ENCODE measurements at places on chromosomes 12 and 14.

- DNase-seq = no peak
Measured at GRCh38 chr12:59973515-59973914, 377.7 kb downstream of the SLC16A7 start.

- DNase-seq = no peak
Measured at GRCh38 chr14:104676130-104676693, 13.2 kb upstream of the INF2 start.

DNA sequence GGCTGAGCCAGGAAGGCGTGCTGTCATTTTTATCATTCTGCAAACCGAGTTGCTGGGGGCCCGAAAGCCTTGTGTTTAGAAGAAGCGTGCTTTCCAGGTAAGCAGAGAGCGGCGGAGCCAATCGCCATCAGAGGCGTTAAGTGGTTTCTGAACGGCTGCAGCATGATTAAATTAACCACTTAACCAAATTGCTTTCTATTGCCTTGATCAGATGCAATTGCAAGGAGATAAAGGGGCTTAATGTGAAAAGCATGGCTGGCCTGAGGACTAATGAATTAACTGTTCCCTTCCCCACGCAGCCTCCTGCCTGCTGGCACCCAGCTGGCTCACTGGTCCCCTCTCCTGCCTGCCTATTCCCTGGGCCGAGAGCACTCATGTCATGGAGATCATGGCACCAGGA, 36.6 kb upstream of the CHGA start:
- DNase-seq = no peak

GRCh38 chr12:74021937-74022336, 515.7 kb upstream of the ATXN7L3B start:
- no peak for DNase-seq

- DNase-seq = no peak
Measured at GRCh38 chr12:45720069-45720468, 9.4 kb upstream of the ARID2 start.

- DNase-seq = no peak
Measured at GRCh38 chr12:100758083-100758482, 36.5 kb upstream of the ANO4 start.

DNA sequence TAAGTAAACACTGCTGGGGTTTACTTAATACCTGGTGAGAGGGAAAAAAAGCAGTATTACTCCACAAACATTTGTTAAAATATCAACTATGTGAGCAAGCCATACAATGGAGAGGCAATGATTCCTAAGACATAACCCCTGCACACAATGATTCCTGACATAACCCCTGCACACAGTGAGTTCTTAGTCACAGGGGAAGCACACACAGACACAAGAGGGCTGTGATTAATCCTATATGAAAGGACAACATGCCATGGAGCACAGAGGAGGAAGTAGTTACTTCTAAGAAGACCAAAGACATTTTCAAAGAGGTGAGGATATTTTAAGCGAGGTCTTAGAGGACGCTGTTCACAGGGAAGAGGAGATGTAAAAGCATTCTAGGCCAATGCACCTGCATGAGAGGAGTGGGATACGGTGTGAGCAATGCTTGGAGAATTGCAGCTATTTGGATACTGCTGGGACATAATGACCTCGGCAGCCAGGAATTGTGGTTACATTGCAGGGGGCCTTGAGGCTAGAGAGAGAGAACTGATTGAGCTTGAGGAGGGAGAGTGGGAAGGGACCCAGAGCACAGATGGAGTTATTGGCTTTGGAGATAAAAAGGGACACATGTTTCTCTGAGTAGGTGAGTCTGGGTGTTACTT, 211.9 kb downstream of the APAF1 start:
- DNase-seq = no peak

DNA sequence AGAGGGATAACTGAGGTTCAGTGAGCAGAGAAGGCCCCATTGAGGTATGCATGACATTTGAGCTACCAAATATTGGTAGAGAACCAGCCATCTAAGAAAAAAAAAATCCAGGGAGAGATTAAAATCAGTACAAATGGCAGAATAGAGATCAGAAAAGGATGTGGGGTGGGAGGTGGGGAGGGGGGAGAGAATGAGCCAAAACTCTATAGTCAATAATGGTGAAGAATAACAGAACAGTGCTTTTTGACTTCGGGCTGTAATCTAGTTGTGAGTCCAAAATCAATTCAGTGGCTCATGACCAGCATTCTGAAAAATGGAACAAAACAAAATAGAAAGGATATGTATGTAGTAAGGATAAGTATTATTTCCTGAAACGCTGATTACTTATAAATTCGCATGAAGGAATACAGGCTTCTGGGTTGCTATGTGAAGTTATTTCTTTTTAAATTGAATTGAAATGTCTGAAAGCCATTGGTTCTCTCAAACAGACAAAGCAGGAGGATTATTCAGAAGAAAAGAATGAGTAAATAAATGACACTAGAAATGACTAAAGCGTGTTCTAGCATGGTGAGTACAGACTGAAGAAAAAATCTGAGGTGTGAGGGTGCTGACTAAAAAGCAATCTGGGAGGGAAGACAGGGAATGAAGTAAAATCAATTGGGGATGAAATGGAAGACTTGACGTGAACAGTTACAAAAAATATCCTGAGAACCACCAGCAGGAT, 72.4 kb downstream of the ATP2B1 start:
- DNase-seq = no peak

GRCh38 chr12:104420868-104421267, 35.9 kb upstream of the CHST11 start:
- no peak for DNase-seq

DNA sequence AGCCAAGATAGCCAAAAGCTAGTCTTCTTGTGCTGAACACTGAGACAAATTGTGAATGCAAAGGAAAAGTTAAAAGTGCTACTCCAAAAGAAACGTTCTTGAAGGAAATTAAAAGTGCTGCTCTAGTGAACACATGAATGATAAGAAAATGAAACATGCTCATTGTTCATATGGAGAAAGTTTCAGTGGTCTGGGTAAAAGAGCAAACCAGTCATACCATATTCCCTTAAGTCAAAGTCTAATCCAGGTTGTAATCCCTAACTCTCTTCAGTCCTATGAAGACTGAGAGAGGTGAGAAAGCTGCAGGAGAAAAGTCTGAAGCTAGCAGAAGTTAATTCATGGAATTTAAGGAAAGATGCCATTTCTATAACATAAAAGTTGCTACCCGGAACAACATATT, 121.5 kb downstream of the MNAT1 start:
- DNase-seq = no peak

- peak; percentile 72 for DNase-seq
Measured at GRCh38 chr14:20412876-20413743, at the start of gene TEP1. TSS of gene TEP1 (minus strand) at chr14:20413501. CDS start at chr14:20408439, 5,062 bp downstream.

DNA sequence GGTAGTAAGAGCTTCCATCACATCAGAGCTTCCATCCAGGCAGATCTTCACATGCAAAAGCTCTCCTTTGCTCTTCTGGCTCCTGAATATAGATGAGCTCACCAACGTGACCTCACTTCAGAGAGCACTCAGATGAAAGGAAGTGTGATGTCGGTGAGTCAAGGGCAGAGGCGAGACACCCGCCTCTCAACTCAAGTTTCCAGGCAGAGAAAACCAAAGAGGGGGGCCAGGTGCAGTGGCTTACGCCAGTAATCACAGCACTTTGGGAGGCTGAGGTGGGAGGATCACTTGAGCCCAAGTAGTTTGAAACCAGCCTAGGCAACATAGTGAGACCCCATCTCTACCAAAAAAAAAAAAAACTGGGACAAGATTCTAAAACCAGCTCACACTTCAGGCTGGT, 126.9 kb downstream of the DUSP6 start:
- no peak for DNase-seq

- peak; percentile 31 for DNase-seq
Measured at GRCh38 chr14:59919570-59920377, at the start of gene LRRC9. TSS of gene LRRC9 (plus strand) at chr14:59920144.

GRCh38 chr14:25461780-25462179, 411.8 kb upstream of the STXBP6 start:
- DNase-seq = no peak

DNA sequence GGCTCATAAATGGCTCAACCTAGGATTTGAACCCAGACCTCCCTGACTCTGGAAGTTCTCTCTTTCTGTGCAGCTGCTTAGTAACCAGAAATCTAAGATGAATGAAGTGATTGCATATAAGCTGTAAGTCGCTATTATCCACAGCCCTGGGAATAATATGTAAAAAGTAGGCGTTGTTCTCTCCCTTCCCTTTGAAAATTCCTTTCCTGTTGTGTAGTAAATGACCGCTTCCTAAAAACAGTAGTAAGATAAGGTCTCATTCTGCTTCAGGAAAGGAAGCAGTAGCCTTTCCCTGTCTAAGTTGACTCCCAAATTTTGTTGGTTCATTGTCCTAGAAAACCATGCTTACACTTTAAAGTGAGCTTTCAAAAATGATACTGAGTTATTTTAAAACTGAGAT, 418.3 kb downstream of the EGLN3 start:
- DNase-seq = no peak

- no peak for DNase-seq
Measured at GRCh38 chr12:12195516-12195915, 71.3 kb downstream of the LRP6 start.

DNA sequence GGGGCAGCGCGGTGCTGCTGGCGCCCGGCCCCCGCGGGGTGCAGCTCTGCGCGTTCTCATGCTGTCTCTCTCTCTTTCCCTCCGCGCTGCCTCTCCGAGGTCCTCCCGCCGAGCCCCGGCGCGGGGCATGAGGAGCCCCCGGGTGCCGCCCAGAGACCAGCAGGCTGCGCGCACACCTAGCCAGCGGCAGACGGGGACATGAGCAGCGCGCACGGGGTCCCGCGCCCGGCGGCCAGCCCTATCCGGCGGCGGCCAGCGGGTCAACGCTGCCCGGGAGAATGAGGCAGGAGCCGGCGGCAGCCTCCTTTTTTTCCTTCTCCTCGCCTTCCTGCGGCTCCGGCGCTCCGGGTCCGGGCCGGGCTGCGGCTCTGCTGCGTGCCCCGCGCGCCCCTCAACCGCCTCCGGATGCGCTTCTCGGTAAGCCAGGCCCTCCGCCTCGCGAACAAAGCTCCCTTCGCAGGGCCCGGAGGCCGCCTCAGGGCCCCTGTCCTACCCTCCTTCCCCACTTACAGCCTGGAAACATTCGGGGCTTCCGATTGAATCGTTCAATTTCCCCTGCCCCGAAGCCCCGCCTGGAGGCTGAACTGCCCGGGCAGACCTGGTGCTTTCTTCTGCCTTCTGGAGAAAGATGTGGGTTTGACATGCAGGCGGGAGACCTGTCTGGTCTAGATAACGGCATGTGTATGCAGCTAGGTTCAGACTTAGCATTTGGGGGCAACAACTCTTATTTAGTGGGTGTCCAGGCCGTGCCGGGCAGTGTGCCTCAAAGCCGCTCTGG, at the start of gene TUNAR:
Gene TUNAR, plus strand, starts transcription at position 72 of the 778 bp plus-strand sequence.
- no peak for DNase-seq

DNA sequence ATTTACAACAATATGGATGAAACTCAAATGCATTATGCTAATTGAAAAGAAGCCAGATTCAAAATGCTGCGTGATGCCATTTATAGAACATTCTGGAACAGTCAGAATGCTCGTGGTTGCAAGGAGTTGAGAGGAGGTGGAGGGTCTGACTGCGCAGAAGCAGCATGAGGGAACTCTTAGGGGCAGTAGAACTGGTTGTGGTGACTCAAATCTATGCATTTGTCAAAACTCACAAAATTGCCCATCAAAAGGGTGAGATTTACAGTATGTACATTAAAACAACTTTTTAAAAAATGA, 113.7 kb upstream of the PDZRN4 start:
- DNase-seq = no peak

GRCh38 chr12:106044773-106045172, 94.0 kb downstream of the NUAK1 start:
- no peak for DNase-seq

DNA sequence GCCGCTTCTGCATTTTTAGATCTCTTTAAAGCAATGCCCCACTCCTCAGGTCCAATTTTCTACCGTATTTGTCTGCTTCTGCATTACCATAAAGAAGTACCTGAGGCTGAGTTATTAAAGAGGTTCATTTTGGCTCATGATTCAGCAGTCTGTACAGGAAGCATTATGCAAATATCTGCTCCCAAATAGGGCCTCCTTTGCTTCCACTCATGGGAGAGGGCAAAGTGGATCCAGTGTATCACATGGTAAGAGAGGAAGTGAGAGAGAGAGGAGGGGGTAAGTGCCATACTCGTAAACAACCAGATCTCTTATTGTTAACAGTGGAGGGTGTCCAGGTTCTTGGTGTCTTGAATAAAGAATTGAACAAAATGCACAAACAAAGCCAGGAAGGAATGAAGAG, 316.1 kb upstream of the SEL1L start:
- no peak for DNase-seq

DNA sequence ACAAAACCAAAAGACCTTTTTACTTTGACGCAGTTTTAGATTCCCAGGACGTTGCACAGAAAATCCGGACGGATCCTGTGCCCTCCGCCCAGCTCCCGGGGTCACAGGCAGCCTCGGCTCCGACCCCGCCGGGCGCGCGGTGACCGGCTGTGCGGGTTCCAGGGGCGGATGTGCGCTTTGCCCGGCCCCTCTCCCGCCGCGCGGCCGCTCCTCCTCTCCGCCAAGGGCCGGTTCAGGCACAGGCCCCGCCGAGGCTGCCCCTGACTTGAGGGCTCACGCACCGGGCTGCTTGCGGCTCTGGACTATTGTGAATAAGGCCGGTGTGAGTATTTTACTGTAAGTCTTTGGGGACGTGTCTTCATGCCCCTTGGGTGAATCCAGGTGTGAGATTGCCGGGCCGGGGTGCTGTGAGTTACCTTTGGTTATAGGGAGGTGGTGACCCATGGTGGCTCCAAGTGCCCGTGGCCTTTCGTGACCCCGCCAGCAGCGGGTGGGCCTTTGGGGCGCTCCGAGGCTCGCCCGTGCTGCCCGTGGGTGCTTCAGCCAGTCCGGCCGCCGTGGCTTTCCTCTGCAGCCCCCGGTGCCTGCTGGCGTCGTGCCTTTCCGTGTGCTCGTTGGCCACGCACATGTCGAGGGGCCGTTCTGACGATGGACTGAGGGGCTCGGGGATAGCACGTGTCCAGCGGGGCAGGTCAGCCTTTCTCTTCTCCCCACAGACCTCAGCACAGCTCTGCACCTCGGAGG, 45.9 kb downstream of the NOC4L start:
- no peak for DNase-seq
